ENCODE measurements at places on chromosomes 13 and 19.
A peak's percentile ranks its signal among the peaks of the same experiment; 100 is the strongest.

- no peaks in the 10 kb centered on the region for H3K27me3 ChIP-seq
- no peak overlapping the region for H3K27ac ChIP-seq
- DNase-seq = no peak
- H3K4me1 ChIP-seq = no peaks in the 10 kb centered on the region
- no peak overlapping the region for H3K4me3 ChIP-seq
- peaks cover 24% of the 10 kb centered on the region for H3K36me3 ChIP-seq
These were observed 46.0 kb downstream of the B3GLCT start for GRCh38 chr13:31245598-31246373.

GRCh38 chr13:94703721-94704314 is 8.5 kb downstream of the SOX21 start:
- H3K27ac ChIP-seq = peak overlapping the region; percentile 15
- no peaks in the 10 kb centered on the region for H3K36me3 ChIP-seq
- peaks cover 17% of the 10 kb centered on the region for H3K4me1 ChIP-seq
- no peak overlapping the region for H3K4me3 ChIP-seq
- peaks cover 98% of the 10 kb centered on the region for H3K27me3 ChIP-seq

GRCh38 chr13:105031306-105031705 is 1504.2 kb downstream of the EFNB2 start:
- H3K4me1 ChIP-seq = no peaks in the 10 kb centered on the region
- DNase-seq = no peak
- no peaks in the 10 kb centered on the region for H3K36me3 ChIP-seq

- peaks cover 33% of the 10 kb centered on the region for H3K27me3 ChIP-seq
- peaks cover 41% of the 10 kb centered on the region for H3K4me1 ChIP-seq
- no peaks in the 10 kb centered on the region for H3K36me3 ChIP-seq
These were observed 229.1 kb downstream of the KCNRG start for GRCh38 chr13:50244355-50244712.

DNA sequence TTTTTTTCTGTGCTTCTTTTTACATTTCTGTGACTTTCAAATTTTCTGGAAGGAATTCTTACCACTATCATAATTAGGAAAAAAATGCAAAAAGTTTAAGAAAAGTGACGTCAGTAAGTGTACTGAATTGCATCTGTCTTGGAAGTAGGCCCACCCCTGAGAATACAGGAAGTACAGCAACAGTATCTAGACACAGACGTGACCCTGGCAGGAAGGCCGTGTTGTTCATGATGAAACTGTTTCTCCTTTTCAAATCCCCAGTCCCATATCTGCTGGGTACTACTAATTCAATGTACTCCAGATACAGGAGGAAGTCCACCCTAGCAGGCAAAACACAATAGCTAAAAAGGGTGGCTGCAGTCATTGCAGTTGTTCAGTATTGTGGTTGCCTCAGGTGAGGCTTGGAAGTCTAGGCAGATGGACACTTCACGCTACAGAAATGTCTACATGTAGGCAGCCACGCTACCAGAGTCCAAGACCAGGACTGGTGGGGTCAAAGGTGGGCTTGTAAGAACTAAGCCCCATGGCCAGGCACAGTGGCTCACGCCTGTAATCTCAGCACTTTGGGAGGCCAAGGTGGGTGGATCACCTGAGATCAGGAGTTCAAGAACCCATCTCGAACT is 49.6 kb upstream of the MED4 start:
- no peak for DNase-seq
- no peaks in the 10 kb centered on the region for H3K27me3 ChIP-seq
- peaks cover 28% of the 10 kb centered on the region for H3K4me1 ChIP-seq

GRCh38 chr19:8449830-8450229 is 5.1 kb downstream of the HNRNPM start:
- H3K4me3 ChIP-seq = peak overlapping the region; percentile 23
- H3K4me1 ChIP-seq = peaks cover 79% of the 10 kb centered on the region
- no peaks in the 10 kb centered on the region for H3K27me3 ChIP-seq
- peaks cover 80% of the 10 kb centered on the region for H3K36me3 ChIP-seq
- DNase-seq = no peak

DNA sequence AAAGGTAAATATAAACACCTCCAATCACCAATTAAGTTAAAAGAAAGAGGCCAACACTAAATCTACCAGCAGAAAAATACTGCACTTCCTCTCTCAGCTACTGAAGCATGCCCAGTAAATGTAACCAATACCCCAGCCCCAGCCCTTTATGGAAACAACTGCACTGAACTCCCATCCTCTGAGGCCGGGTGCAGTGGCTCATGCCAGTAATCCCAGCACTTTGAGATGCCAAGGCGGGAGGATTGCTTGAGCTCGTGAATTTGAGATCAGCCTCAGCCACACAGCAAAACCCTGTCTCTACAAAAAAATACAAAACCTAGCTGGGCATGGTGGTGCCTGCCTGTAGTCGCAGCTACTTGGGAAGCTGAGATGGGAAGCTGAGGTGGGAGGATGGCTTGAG is 221.6 kb upstream of the SOX21 start:
- peaks cover 6% of the 10 kb centered on the region for H3K27me3 ChIP-seq
- H3K4me3 ChIP-seq = no peak overlapping the region
- no peaks in the 10 kb centered on the region for H3K36me3 ChIP-seq

- peak; percentile 33 for DNase-seq
- peak overlapping the region; percentile 86 for H3K27ac ChIP-seq
- peaks cover 31% of the 10 kb centered on the region for H3K36me3 ChIP-seq
- H3K4me1 ChIP-seq = peaks cover 32% of the 10 kb centered on the region
These were observed 618 bp downstream of the TMEM38A start for GRCh38 chr19:16661480-16662034.

GRCh38 chr13:80668452-80668851 is 327.5 kb upstream of the SPRY2 start:
- no peaks in the 10 kb centered on the region for H3K27me3 ChIP-seq
- no peaks in the 10 kb centered on the region for H3K4me1 ChIP-seq
- no peak overlapping the region for H3K27ac ChIP-seq
- no peaks in the 10 kb centered on the region for H3K36me3 ChIP-seq

DNA sequence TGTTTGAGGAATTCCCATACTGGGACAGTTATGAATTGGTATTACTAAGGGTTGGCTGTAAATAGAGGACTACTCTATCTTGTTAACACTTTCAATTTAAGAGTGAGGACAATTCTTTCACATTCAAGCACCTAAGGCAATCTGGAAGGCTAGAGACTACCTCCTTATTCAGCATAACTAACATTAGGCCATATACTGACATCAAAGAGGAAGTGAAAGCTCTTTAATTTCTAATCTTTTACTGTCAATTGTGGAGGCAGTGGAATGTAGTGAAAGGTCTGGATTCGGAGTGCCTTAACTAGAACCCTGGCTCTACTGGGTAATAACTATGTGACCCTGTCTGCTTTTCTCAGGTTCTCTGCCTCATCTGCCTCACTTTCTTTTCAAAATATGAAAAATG is 134.0 kb downstream of the UFM1 start:
- H3K27ac ChIP-seq = no peak overlapping the region
- H3K36me3 ChIP-seq = no peaks in the 10 kb centered on the region
- H3K4me1 ChIP-seq = no peaks in the 10 kb centered on the region
- DNase-seq = no peak
- peaks cover 2% of the 10 kb centered on the region for H3K27me3 ChIP-seq

GRCh38 chr19:7251494-7251893 is 42.7 kb downstream of the INSR start:
- H3K27me3 ChIP-seq = peaks cover 7% of the 10 kb centered on the region
- no peaks in the 10 kb centered on the region for H3K36me3 ChIP-seq
- H3K4me3 ChIP-seq = no peak overlapping the region
- H3K27ac ChIP-seq = no peak overlapping the region
- DNase-seq = no peak

DNA sequence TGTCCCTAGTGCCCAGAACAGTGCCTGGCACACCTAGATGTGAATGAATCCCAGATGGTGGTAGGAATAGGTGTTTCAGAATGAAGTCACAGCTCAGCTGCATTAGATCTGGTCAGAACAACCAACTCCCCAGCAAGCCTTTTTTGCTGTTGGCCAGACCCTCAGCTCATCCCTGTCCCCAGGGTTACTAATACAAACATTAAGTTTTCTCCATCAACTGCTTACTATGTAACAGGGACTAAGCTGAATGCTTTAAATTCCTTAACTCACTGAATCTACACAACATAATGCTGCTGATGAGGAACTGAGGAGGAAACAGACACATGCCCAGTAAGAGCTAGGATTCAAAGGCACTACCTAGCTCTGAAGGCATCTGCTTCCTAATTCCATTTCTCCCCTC is 18.8 kb downstream of the SMG9 start:
- H3K36me3 ChIP-seq = peaks cover 97% of the 10 kb centered on the region
- H3K4me1 ChIP-seq = no peaks in the 10 kb centered on the region
- no peak overlapping the region for H3K4me3 ChIP-seq

DNA sequence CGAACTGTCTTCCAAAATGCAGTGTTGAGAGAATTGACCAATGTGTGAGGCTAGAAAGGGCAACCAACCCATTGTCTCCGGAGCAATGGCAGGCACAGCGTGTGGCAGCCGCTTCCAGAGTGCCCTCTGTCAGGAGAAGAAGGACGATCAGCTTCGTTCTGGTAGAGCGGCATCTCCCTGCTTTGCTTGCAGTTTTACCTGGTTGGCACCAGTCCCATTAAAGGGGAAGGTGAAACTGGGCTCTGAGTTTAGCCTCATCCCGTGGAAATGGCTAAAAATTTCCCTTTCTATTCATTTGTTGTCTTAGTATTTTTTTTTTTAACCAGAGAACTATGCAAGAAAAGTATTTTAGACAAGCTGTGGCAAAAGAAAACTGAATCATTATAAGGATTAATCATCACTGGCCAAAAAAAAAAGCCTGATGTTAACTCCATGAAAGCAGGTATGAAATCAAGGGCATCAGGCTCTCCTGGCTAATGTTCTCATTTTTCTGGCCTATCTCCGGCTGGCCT is 81.5 kb upstream of the SLC7A1 start:
- H3K4me3 ChIP-seq = no peak overlapping the region
- H3K36me3 ChIP-seq = no peaks in the 10 kb centered on the region
- no peaks in the 10 kb centered on the region for H3K4me1 ChIP-seq
- DNase-seq = no peak

DNA sequence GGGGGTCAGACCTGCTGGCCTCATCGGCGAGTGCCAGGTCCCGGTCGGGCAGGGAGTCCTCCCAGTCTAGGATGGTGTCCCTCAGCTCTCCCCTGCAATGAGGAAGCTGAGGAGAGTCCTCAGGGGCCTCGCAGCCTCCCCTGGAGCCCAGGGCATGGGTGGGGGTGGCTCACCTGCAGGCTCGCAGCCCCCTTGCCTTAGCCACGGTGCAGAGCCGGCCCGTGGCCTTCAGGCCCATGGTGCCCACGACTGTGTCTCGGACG is 6.8 kb downstream of the SIRT6 start:
- peaks cover 42% of the 10 kb centered on the region for H3K36me3 ChIP-seq
- peaks cover 20% of the 10 kb centered on the region for H3K27me3 ChIP-seq
- H3K27ac ChIP-seq = no peak overlapping the region
- H3K4me3 ChIP-seq = no peak overlapping the region
- DNase-seq = no peak

DNA sequence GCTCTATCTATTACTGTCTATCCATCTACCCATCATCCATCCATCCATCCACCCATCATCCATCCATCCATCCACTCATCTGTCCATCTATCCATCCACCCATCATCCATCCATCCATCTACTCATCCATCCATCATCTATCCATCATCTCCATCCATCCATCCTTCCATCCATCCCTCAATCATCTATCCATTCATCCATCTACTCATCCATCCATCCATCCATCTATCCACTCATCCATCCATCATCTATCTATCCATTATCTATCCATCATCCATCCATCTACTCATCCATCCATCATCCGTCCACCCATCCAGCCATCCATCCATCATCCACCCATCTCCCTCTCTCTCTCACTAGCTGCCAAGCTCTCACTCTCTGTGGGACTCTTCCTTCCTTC is 13.1 kb upstream of the TIMM13 start:
- peaks cover 70% of the 10 kb centered on the region for H3K36me3 ChIP-seq
- H3K4me3 ChIP-seq = no peak overlapping the region
- no peak overlapping the region for H3K27ac ChIP-seq
- DNase-seq = no peak

- DNase-seq = no peak
- peaks cover 16% of the 10 kb centered on the region for H3K4me1 ChIP-seq
- H3K27me3 ChIP-seq = peaks cover 34% of the 10 kb centered on the region
- no peak overlapping the region for H3K4me3 ChIP-seq
These were observed 12.7 kb downstream of the EHD2 start for GRCh38 chr19:47725759-47726401.

DNA sequence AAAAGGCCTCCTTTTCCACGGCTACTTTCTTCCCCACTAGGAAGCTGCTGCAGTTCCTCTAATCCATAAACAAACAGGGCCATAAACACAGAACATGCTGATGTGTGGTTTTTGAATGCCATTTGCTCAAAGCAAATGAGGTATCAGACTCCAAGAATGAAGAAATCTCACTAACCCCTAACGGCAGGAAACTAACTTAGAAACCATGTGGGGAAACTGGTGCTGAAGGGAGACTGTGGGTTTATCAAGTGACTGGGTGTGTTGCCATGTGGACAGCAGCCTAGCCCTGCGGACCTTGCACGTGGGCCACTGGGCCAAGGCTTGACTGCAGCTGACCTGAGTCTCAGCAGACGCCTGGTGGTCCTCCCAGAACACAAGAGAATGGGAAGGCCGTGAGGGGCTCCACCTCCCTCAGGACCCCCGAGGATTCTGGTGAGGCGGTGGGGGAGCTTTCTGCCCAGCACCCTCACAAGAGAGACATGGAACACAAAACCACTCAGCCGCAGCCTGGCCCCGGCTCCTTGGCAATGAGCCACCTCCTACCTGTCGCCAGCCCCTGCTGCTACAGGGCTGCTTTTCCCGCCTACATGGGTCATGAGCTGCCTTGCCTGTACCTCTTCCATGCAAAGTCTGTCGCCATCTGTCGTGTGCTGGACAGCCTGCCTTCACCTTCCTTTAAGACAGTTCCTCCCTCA is 10.6 kb downstream of the SLC15A1 start:
- no peaks in the 10 kb centered on the region for H3K4me1 ChIP-seq
- H3K36me3 ChIP-seq = no peaks in the 10 kb centered on the region
- no peak for DNase-seq
- peak overlapping the region; percentile 23 for H3K27ac ChIP-seq
- no peak overlapping the region for H3K4me3 ChIP-seq

GRCh38 chr19:44755219-44755618 is 6.7 kb downstream of the BCL3 start:
- H3K4me3 ChIP-seq = peak overlapping the region; percentile 93
- peaks cover 63% of the 10 kb centered on the region for H3K4me1 ChIP-seq
- no peak for DNase-seq
- H3K27me3 ChIP-seq = no peaks in the 10 kb centered on the region
- peaks cover 89% of the 10 kb centered on the region for H3K36me3 ChIP-seq

DNA sequence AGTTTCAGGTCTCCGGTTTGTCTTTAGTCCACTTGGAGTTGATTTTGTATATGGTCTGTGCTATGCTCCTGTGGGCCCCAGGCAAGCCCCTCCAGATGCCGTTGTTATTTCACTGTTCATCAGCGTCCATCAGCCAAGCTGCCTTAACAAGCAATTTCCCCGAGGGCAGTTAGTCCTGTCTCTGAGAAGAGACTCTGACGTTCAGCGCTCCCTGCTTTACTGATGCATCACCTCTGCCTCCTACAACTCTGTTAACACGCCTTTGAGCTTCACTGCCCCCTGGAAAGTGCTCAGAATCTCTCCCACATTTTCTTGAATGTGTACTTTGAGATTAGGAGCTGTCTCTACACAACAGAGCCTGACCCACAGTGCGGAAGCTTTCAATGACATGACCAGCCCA is 41.8 kb upstream of the UBAC2 start:
- no peaks in the 10 kb centered on the region for H3K36me3 ChIP-seq
- H3K4me3 ChIP-seq = no peak overlapping the region
- no peak for DNase-seq
- H3K27ac ChIP-seq = no peak overlapping the region
- peaks cover 5% of the 10 kb centered on the region for H3K27me3 ChIP-seq
- no peaks in the 10 kb centered on the region for H3K4me1 ChIP-seq

- H3K27ac ChIP-seq = peak overlapping the region; percentile 50
- no peak for DNase-seq
These were observed 37.7 kb downstream of the CRYL1 start for GRCh38 chr13:20487927-20488326.
